Stimulated activated CD8-positive, alpha-beta memory T cell treated with anti-CD3 and anti-CD28 coated beads, Interleukin-12 subunit alpha, Interleukin-12 subunit beta, amount 100 ng/mL, for 1 hour (primary cell): ENCODE measurements at places on chromosomes 2 and 18.
A peak's percentile ranks its signal among the peaks of the same experiment; 100 is the strongest.

GRCh38 chr18:34821669-34822210 is 111.6 kb downstream of the DTNA start:
- no peak for DNase-seq

- peak; percentile 98 for DNase-seq
These were observed at the start of the genes APLF and FBXO48 for GRCh38 chr2:68467077-68467960. Gene APLF (plus strand): TSS chr2:68467585. CDS start chr2:68467732, 147 bp downstream. Gene FBXO48 (minus strand): TSS chr2:68467294. CDS start chr2:68465145, 2,149 bp downstream.

DNA sequence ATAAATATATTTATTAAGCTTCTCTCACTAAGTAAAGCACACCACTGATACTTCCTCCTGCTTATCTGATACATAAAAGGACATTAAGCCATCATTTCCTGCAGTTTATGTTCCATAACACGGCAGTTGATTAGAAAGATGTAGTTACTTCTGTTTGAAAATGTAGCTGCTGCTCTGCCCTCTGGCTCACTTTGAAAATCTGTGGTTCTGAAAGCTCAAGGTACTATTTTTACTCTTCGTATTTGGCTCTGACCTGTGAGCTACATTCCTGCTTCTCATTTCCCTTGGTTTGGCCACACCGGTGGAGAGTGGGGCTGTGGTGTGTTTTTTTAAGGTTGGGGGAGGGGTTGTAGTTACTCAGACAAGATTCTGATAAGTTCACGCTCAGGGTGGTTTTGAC is 12.8 kb upstream of the TTN start:
- no peak for DNase-seq

GRCh38 chr2:178114462-178114861 is 2.2 kb downstream of the RBM45 start:
- no peak for DNase-seq

- DNase-seq: no peak
These were observed 819.8 kb upstream of the ID2 start for GRCh38 chr2:7861910-7862702.

- DNase-seq: no peak
These were observed 36.3 kb downstream of the CYP27C1 start for GRCh38 chr2:127183771-127184170.

DNA sequence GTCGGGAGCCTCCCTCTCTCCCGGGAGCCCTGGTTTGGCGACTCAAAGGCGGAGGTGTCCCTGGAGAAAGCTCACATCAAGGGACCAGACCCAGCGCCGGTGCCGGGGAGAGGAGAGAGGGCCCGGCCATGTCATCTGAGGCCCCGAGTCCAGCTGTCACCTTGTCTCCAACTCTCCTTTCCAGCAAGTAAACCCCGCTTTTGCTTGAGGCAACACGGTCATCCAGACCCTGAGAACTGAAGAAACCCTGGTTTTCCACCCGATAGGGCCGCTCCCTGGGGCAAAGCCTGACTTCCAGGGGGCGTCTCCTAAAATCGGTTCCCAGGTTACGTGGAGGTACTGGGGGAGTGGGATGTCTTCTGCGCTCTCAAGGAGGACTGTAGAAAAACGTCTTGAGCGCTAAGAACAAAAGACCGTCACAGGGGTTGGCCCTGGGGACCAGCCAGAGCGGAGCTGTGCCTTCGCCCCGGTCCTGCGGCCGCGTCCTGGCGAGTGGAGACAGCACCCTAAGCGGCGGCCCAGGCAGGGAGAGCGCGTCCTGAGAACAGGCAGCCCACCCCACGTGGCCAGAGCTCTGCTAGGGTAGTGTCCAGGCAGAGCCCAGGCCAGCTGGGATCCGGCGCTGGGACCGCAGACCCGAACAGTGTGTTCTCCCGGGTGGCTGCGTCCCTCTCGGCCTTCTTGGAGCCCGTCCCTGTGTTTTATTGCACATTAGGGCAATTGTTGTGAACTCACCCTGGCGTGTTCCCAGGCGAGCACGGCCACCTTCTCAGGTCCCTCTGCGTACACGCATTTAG is 55.7 kb downstream of the TMEM18 start:
- DNase-seq: no peak

- DNase-seq: no peak
These were observed 11.5 kb upstream of the PARD3B start for GRCh38 chr2:204533629-204534370.

- no peak for DNase-seq
These were observed 8.7 kb upstream of the DSG2 start for GRCh38 chr18:31489311-31489710.

DNA sequence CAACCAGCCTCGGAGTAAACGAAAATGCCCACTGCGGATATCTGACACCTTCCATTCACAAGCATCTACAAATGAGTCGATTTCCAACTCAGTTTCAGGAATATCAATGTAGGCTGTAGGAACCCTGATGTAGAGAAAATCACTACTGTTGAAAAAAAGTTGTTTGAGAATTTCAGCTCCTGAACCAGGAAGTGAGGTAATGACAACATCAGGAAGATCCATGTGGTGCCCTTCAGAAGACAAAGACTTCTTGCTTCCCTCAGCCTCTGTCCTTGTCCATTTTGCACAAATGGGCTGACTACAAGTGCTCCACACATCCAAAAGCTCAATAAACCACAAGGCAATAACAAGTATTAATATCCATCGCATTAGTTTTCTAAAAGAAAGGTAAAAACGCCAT is 4.7 kb downstream of the DSEL start:
- DNase-seq: no peak

- no peak for DNase-seq
These were observed 247.3 kb upstream of the GYPC start for GRCh38 chr2:126408671-126409070.

DNA sequence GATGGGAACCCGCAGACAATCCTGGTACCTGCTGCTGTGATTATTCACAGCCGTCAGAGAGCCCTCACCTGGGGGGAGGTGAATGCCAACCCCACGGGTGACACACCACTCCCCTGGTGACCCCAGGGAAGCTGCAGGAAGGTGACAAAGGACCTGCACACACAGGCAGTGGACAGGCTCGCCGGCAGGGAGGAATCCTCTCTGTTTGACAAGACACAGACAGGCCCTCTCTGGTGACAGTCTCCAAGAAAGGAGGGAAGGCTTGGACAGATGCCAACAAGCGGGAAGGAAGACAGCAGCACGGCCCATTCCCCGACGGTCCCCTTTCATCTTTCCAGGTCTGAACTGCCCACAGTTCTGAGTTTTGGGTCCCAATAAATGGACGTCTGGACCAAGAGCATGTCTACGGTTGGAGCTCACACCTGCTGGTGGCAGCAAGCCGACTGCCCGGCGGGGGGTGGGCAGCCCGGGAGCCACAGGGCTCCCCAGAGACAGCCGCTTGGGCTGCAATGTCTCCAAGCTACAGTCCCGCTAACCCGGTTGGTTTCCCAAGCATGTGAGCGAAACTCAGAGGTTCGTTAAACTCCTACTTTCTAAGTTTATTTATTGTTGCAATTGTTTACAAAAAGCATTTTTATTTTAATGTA is 31.8 kb downstream of the HDAC4 start:
- DNase-seq: no peak
